ENCODE measurements at places on chromosomes 3 and 15.

GRCh38 chr3:8237893-8238292 is 263.7 kb upstream of the LMCD1 start:
- DNase-seq: no peak

DNA sequence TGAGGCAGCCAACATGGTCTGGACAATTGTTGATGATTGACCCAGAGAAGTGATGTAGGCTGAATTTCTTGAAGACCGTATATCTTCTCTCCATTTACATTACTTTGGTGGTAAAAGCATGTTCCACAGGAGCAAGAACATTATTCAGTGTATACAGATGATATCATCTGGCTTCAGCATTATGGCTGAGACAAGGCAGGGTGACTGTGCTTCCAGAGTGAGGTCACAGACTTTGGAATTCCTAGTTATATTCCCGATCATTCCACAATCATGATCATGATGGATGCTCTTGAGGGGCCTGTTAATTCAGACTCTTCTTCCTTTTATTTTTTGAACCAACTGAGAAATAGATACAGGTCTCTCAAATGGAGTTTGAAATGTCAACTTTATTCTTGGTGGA is 19.0 kb downstream of the PLS1 start:
- DNase-seq: no peak

GRCh38 chr3:130323503-130323902 is 22.0 kb upstream of the COL6A5 start:
- no peak for DNase-seq

DNA sequence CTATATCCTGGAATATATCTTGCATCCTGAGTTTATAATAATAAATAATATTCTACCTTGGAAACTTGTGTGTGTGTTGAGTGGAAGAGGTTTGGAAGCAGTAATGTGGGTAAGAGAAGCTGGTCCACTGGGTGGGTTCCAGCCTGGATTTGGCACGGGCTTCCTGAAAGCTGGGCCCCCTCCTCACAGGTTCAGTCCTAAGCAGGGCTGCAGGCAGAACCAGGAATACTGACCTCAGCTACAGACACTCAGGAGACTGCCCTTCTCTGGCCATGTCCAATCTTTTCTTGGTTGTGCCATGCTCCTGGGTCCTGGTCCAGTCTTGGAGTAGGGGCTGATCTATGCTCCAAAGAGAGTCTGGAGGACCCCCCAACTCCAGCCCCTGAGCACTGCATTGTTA is 4.5 kb downstream of the MYD88 start:
- no peak for DNase-seq

- no peak for DNase-seq
These were observed 25.6 kb downstream of the IQCB1 start for GRCh38 chr3:121809249-121809648.

- no peak for DNase-seq
These were observed 25.4 kb upstream of the PIGZ start for GRCh38 chr3:196994056-196994455.

GRCh38 chr3:143812481-143812880 is 35.8 kb downstream of the SLC9A9 start:
- no peak for DNase-seq

- no peak for DNase-seq
These were observed 272.2 kb upstream of the NR2F2 start for GRCh38 chr15:96058103-96058851.
